ENCODE measurements at places on chromosomes 5 and 9.

DNA sequence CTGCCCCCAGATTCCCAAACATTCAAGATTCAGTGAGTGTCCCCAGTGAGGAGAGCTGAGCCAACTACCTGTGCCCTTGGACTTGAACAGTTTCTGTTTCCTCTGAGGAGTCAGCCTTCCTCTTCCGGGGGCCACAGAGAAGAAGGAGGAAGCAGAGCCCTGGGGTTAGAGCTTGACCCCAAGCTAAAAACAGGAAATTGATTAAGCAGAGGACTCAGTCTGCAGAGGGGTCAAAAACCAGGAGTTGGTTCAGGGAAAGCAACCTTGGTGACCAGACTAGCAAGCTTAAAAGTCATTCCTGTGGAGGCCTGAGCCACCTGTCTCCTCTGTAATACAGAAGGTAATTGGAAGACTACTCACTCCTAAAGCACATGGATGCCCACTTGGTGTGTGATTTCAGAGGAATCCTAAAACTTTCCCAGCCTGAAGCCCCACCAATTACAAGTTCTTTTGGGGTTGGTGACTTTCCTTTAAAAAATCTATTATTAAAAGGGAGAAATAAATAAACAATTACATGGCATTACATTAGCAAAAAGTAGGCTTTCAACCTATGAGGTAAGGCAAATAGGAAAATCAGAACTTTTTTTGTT, 64.2 kb upstream of the SELENOP start:
- DNase-seq, result no peak

DNA sequence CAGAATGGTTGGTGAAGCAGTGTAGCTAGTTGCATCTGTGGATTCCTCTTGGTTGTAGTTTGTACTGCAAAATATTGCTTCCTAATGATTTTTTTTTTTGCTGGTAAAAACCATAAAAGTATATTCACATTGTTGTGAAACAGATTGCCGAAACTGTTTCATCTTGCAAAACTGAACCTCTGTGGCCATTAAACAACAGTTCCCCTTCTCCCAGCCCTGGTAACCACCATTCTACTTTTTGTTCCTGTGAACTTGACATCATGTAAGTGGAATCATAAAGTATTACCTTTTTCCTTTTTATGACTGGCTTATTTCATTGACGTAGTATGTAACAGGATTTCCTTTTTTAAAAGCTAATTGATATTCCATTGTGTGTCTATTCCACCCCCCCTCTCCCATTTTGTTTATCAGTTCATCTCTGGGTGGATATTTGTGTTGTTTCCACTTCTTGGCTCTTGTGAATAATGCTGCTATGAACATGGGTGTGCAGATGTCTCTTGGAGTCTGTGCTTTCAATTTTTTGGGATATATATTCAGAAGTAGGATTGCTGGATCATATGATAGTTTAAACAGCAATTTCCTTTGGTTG, 11.8 kb downstream of the SUB1 start:
- no peak for DNase-seq

DNA sequence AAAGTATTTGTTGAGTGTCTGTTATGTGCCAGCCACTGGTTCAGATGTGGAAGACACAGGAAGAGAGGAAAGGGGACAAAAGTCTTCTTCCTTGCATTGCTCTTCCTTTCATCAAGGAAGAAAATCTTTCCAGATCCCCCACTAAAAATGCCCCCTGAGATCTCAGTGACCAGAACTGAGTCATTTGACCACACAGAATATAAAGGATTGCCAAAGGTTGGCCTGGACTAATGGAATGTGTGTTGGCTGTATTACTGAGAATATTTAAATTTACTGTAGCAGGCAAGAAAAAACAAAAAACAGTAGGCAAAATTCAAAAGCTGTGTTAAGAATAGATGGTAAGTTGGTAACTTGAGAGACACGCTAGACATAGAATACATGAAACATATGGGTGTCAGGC, 10.0 kb upstream of the SEPTIN8 start:
- no peak for DNase-seq

DNA sequence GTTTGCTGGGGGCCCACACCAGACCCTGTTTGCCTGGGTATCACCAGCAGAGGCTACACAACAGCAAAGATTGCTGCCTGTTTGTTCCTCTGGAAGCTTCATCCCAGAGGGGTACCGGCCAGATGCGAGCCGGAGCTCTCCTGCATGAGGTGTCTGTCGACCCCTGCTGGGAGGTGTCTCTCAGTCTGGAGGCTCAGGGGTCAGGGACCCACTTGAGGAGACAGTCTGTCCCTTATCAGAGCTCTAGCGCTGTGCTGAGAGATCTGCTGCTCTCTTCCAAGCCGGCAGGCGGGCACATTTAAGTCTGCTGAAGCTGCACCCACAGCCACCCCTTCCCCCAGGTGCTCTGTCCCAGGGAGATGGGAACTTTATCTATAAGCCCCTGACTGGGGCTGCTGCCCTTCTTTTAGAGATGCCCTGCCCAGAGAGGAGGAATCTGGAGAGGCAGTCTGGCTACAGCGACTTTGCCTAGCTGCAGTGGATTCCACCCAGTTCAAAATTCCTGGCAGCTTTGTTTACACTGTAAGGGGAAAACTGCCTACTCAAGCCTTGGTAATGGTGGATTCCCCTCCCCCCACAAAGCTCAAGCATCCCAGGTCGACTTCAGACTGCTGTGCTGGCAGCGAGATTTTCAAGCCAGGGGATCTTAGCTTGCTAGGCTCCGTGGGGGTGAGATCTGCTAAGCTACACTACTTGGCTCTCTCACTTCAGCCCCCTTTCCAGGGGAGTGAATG, 206.0 kb upstream of the TLX3 start:
- no peak for DNase-seq

- no peak for DNase-seq
These were observed 97.9 kb downstream of the SV2C start for GRCh38 chr5:76180814-76181805.

DNA sequence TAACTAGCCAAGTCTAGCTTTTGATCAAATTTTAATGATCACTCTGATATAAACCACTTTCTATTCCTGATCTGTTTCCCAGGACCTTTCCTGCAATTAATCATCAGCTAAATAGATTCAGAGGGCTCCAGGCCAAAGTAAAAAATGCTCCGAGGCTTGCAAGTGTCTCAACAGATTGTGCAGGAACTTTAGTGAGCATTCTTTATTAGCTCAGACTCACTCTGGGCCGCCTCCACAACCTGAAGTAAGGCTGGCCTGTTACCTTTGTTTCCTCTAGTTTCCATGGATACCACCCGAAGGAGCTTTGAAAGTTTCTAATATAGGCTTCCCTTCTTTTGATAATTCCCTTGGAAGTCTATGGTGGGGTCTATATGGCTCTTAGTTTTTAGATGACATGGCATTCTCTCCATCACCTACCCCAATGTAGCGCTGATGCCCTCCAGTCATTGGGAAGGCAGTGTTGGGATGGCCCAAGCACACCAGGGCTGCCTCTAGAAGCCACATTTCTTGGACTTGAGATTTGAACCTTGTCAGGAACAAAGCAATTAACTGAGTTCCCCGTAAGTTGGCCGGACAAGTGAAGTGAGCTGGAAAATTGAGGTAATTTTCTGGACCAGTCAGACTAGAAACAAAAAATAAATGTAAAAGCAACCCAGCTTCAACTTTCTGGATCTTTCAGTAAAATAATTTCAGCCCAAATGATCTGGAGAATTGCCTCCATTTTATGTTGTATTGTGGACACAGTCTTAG, 97.6 kb upstream of the LHFPL2 start:
- no peak for DNase-seq

DNA sequence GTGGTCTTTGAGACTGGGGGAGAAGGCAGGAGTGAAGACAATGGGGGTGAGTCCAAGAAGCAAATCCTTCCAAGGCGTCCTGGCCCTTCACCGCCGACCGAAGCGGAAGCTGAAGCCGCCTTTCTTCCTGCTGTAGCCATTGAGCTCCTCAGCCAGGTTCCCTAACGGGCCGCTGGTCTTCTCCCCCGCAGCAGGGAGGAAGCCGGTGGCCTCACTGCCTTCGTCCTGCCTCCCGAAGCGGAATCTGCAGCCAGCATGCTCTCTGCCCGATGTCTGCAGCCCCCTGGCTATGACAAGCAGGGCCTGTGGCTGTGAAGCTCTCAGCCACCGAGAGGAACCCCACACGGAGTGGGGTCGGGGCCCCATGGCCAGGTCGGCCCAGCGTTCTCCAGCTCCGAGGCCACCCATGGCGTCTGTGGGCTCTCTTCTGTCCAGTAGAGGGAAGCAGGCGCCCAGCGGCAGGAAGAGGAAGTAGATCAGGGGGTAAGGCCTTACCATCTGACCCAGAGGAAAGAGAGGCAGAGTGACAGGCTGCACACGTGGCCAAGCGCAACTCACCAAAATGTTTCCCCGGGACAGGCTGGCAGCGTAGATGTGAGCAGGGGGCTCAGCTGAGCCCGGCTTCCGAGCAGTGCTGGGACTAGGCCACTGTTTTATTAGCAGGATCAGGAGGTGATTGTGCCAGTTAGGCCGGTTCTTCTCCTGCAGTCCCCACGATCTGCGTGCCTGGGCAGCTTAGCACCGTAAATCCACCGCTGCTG, 3.1 kb downstream of the QRFP start:
- no peak for DNase-seq

DNA sequence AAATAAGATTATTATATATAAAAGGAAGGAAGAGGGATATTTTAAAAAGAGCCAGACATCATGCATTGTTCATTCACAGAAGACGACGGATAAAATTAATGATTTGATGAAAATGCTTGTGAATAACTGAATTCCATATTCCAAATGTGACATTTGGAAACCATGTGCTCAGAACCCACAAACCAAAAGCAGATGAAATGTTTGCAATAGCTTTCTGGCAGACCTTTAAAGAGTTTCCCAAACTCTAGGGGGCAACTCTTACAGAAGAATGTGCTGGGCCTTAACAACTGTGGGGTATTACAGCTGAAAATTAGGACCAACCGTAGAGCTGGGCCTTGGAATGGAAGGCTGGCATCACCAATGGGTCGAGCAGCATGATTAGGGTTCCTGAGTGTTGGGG, 471.0 kb downstream of the EFNA5 start:
- DNase-seq, result no peak

DNA sequence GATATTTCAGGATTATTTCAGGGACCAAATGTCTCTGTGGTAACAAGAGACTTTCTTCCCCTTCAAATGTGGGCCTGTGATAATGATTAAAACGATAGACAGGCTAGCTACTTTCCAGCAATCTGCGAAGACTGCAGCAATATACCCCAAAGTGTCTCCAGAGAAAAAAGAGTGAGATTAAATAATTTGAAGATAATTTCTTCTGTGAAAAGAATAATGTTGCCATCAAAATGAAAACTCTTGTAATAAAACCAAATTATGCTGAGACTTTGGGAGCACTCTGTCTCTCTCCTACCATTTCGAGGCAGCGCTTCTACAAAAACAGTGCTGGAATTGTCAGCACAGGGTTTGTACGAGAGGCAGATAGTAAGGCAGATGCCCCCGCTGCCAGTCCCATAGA, 104.2 kb upstream of the SPOCK1 start:
- no peak for DNase-seq

GRCh38 chr9:110538647-110539041, 40.9 kb downstream of the SVEP1 start:
- no peak for DNase-seq

- DNase-seq, result no peak
These were observed 11.4 kb downstream of the ZBTB5 start for GRCh38 chr9:37453827-37454226.

DNA sequence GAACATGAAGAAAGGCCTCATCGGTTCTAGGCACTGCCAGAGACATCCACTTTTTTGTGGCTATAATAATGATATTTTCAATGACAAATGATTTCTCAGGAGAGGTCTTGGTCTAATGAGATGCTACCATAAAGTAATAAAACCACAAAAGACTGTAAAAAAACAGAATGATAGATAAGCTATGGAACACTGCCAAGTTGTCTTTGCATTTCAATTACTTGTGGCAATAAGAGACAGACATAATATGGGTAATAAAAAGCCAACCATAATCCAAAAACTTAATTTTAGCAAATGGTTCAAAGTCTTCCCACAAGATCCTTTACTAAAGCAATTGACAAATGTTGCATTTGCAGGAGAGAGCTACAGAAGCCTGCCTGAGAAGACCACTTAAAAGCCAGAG, 292.5 kb downstream of the ATPSCKMT start:
- DNase-seq, result no peak

GRCh38 chr9:138112090-138112748, 234.6 kb downstream of the CACNA1B start:
- no peak for DNase-seq

- no peak for DNase-seq
These were observed 1.2 kb downstream of the TTLL11 start for GRCh38 chr9:122091682-122092592.

DNA sequence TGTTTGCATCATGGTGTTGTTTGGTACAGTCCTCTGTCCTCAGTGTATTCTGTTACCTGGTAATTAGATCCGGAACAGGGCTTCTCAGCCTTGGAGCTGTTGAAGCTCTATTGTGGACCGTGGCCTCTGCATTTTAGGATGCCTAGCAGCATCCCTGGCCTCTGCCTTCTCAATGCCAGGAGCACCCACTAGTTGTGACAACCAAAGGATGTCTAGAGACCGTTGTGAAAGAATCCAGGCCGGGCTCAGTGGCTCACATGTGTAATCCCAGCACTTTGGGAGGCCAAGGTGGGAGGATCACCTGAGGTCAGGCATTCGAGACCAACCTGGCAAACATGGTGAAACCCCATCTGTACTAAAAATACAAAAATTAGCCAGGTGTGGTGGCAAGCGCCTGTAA, 159.6 kb downstream of the CACNA1B start:
- no peak for DNase-seq

DNA sequence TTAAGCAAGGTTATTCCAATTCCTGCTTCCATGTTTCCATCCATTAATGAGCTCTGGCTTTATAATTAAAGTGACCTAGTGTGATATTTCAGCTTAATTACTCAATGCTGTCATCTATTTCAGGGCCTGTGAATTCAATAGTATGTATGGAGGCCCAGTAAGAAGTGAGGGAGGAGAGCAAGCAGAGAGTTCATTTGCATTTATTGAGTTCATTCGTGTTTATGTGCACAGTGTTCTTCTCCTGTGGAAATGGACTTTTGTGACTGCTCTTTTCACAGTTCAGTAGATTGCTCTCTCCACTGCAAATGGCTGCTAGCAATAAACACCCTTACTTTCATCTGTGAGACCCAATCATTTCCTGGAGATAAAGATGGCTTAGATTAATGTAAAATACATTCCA, 130.9 kb downstream of the CEMIP2 start:
- no peak for DNase-seq

GRCh38 chr9:5900622-5901021, 9.9 kb downstream of the MLANA start:
- no peak for DNase-seq

- no peak for DNase-seq
These were observed 16.9 kb upstream of the FREM1 start for GRCh38 chr9:14926941-14927624.

- no peak for DNase-seq
These were observed 17.6 kb upstream of the SNX2 start for GRCh38 chr5:122757285-122757684.

GRCh38 chr5:35859101-35859661, 2.5 kb downstream of the IL7R start:
- no peak for DNase-seq
